SK-N-DZ (cell line): ENCODE measurements at places on chromosomes 6 and 20.

GRCh38 chr20:41364236-41364855, 2.3 kb downstream of the EMILIN3 start:
- no peak for DNase-seq

DNA sequence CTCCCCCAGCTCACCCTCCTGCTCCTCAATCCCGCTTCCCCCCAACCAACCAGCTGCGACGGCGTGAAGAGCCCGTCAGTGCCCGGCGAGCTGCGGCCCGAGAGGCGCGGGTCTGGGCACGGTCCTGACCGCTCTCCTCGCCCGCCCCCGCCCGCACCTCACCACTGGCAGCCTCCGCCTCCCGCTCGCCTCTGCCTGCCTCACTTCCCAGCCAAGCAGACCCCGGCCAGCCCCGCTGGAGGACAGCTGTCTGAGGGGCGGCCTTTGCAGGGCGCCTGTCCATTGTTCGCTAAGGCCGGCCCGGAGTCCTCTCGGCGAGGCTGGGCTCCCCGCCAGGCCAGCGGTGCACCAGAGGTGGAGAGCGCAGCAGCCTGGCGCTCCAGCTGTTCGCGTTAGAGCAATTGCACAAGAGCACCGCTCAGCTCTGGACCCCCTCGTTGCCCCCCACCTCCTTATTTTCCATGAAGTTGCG, 1.3 kb downstream of the SOBP start:
- DNase-seq, result peak; percentile 57

- peak; percentile 59 for DNase-seq
These were observed 189.7 kb downstream of the EDN1 start for GRCh38 chr6:12479881-12480280.

DNA sequence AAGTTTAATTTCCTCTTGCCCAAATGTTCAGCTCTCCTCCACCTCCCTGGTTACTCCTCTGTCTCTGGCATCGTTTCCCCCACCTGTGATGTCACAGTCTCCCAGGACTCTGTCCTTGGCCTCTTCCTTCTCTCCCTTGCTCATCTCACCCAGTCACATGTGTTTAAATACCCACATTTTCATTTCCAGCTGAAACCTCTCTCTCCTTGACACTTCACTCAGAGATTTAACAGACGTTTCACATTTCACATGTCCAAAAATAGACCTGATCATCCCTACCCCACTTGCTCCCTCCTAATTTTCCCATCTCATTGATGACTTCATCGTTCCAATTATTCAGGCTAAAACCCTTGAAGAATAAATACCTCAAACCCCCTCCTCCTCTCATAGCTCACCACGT, 604.1 kb upstream of the JAG1 start:
- no peak for DNase-seq

DNA sequence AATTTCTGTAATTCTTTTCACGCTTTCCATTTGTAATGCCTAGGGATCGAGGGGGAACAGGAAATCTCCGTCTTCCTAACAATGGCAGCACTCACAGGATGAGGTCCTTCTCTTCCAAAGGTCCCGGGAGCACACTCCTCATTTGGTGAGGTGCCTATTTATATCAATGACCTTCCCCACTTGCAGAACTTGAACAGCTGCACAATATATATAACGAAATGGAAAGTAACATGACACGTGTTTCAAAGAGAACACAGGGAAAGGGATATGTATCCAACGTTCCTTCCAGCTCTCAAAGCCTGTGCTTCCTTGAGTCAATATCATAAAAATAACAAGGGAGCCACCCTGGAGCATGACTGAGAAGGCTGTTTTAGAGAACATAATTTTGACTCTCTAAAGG, 78.6 kb upstream of the RBM24 start:
- no peak for DNase-seq

GRCh38 chr6:111759836-111760785, 113.1 kb downstream of the FYN start:
- peak; percentile 87 for DNase-seq

DNA sequence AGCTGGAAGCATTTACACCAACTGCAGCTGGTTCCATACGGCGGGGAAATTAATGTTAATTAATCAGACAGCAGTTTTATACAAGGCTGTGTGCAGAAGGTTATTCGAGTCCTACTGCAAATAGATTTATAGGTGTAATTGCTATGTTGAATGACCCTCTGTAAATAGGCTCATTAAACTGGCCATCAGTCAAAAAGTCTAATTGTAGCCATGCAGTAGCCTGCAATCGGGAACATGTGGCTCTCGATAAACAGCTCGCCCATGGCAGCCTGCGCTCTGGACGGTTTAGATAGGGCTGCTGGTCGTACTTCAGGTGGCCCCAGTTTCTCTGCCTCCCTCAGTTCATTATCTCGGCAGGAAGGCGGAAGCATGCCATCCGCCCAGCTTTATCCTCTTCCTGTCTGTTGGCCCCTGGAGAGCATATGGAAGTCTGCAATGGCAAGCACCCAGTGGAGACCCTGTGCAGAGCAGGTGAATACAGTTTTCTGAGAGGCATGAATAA, 143.2 kb downstream of the MBOAT1 start:
- DNase-seq, result no peak

GRCh38 chr20:44145131-44145775, 41.7 kb downstream of the JPH2 start:
- no peak for DNase-seq

GRCh38 chr20:13671916-13672378, 33.2 kb upstream of the TASP1 start:
- DNase-seq, result no peak

GRCh38 chr6:45655745-45656476, 278.2 kb upstream of the SUPT3H start:
- no peak for DNase-seq

DNA sequence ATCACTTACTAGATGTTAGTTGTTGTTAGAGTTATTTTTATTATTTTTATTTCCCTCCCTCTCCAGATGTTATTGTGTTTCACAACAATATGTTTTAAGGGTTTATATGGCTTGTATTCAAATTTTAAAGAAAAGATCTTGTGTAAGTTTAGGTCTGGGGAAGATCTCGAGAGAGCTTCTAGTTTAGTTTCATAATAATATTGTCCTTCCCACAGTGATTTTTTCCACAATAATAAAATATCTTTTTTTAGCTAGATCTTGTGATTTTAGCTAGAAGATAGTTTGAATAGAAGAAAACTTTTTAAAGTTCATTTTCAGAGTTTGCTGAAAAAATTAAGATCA, 55.0 kb downstream of the ADGRG6 start:
- DNase-seq, result no peak

DNA sequence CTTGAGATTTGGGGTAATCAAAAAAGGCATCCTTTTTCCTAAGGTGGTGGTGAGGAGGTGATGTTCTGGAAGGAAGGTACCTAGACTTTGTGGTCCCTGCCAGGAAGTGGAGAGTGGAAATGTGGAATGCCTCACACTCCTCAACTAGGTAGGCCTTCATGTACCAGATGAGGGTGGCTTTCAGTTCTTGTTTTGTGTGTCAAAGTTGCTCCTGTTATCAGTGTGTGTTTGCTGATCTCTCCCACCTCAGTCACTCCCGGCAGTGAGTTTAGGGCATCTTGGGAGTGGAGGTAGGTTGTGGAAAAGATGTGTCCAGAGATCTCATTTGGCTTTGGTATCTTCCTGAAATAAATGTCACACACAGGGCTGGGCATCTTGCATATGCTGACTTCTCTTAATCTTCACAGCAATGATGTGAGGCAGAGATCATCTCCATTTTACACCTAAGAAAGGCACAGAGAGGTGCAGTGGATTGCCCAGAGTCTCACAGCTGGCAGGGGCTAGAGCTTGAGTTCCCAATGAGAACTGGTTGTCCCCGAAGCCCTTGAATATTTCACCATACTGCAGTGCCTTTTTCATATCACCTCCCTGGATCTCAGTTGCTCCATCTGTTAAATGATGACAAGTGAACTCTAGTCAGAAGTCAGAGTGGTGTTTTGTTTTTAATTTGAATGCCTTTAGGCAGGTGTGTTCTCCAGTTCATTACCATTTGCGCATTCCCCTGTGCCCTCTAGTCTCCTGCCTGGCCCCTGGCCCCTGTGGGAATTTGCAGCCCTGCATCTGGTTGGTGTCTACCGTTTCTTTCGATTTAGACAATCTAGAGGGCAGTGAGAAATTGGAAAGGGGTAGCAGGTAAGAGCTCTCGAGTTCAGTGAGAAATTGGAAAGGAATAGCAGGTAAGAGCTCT, 2.9 kb downstream of the PKIG start:
- DNase-seq, result no peak

GRCh38 chr6:34484899-34485298, 19.0 kb downstream of the PACSIN1 start:
- DNase-seq, result no peak

DNA sequence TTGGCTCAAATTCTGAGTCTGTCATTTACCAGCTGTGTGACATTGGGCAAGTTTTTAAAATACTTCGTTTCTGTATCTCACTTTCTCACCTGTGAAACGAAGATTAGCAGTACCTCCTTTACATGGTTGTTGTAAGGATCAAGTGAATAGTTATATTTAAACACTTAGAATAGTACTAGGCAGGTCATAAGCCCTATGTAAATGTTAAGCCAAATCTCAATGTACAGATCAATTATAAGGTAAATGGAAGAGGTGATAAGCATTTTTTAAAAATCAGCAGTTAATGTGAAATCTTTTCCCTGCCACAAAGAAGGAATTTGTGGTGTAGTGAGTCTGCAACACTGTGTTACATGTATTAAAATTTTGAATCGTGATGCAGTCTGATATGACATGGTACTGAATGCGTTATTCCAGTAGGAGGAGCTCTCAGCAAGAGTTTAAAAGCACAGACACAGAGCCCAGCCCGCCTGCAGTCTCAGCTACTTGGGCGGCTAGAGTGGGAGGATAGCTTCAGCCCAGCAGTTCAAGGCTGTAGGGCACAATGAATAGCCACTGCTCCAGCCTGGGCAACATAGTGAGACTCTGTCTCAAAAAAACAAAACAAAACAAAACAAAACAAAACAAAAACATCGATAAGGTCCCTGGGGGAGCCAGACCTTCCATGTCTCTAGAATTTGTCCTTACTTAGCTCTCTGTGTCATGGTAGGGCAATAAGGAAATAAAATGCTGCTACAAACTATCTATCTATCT, 46.0 kb downstream of the GTF2H5 start:
- DNase-seq, result peak; percentile 81

- no peak for DNase-seq
These were observed 135.1 kb downstream of the FAM83B start for GRCh38 chr6:54981647-54982046.
